AML-193 (cell line): ENCODE measurements at places on chromosomes 11 and 22.
A peak's percentile ranks its signal among the peaks of the same experiment; 100 is the strongest.

DNA sequence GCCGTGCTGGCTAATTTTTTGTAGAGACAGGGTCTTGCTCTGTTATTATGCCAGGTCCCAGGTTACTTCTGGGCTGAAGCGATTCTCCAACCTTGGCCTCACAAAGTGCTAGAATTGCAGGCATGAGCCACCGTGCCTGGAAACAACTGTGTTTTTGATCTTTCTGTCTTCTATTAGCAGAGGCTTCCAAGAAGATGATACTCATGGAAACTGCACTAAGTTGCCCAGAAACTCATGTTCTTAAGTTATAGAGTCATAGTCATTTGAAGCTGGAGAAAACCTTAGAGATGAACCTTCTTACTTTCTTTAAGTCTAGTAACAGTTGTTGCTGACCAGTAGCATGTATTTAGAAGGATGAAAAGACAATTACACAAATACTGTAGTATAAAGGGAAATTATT is 37.1 kb upstream of the HSPA8 start:
- DNase-seq, result no peak

DNA sequence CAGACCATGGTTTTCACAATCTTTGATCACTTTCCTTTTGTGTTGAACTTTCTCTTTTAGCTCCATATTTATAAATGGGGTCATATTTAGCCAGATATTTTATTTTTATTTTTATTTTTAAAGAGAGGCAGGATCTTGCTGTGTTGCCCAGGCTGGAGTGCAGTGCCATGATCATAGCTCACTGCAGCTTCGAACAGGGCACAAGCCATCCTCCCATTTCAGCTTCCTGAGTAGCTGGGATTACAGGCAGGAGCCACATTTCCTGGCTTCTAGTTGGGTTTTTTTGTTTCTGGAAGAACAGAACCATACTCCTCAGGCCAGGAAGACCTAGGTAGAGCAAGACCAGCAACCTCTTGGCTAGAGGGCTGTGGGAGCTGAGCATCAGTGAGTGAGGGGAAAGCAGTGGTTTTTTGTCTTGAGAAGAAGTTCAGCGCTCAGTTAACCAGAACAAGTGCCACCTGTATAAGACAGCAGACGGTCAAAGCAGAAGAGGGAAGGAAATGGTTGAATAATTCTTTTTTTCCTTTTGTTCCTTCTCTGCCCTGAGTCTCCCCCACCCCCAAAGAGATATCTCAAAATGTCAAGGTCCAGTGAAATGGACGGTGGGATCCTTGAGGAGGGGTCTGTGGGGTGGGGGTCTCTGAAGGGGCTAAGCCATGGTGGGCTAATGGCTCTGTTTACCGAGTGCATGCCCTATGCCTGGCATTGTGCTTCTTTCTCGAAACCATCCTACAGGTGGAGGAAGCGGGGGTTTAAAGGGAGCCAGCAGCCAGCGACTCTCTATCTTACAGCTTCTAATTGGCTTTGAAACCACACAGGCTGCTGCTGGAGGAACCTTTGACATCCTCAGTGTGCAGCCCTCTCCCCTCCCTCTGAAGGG is 63.0 kb downstream of the PTPRJ start:
- no peak for DNase-seq

DNA sequence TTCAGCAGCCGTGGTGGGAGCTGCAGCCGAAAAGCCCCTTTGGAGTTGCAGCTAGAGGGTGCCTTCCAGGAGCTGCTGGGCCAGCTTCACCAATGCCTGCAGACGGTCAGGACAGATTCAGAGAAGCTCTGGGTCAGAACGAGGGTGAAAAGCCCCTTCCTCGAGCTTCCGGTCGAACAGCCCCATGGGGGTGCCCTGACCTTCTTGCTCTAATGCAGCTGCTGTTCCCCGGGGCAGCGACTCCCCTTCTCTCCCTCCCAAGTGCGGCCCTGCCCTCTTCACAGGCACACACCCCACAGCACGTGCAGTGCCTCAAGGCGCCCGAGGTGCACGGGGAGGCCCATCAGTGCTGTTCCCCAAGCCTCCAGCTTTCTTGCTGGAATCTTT is 9.6 kb upstream of the IFITM3 start:
- no peak for DNase-seq

DNA sequence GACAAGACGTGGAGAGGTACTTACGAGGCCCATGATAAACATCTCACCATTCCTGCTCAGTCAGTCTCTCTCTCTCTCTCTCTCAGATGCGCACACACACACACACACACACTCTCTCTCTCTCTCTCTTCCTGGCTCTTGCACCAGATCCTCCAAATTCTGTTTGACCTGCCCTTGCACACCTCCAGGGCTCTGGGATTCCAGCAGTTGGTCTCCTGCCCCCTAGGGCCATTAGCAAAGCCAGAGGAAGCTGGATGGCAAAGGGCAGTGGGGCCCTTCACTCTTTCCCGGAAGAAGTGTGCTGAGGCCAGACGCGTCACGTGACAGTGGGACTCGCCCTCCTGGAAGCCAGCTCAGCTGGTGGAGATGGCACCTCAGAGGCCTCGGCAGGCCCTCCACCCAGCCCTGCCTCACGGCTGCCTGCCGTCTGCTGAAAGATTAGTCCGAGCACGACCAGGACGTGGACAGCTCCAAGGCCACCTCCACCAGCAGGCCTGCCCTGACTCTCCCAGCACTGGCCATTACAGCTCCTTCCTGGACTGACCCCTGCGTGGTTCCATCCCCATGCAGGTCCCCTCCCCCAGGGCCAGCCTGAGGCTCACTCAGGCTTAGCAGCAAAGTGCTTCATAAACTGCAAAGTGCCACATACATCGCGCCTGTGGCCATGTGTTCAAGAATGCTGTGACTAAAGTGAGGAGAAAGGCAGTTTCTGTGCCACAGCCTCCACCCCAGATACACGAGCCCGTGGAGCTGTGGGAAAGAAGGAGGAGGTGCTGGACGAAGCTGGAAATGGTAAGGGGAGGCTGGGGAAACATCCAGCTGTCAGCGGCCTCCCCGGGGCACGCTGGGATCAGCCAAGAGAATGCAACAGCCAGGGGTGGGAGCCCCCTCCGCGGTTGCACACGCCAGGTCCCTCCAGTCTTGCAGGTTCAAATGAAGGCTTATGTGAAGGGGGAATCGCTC is 3.7 kb downstream of the PDGFB start:
- no peak for DNase-seq

- DNase-seq, result no peak
Measured at GRCh38 chr11:111378861-111379601, at the start of gene POU2AF1. Gene POU2AF1, minus strand, starts transcription at chr11:111379275. Its CDS starts 98 bp downstream, at chr11:111379177.

DNA sequence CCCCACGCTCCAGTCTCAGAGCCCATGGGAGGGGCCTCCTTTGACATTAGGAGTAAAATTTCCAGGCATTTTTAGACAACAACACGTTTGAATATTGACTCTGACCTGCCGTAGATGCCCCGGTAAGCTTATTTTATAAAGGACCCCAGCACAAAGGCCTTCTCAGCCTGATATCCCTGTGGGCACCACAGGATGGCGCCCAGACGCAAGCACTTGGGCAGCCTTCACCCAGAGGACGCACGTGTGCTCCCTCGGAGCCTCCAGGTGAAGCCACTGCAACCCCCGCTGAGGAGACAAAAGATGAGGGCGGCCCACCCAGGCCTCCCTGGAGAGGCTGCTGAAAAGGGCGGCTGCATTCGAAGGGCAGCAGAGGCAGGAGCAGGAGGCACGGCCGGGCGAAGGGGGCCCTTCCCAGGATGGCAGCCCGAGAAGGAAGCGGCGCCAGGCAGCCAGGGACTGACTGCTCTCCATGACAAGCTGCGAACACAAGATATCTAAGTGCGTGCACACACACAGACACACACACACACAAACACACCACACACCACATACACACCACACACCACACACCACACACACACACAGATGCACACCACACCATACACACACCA is 15.2 kb upstream of the TH start:
- DNase-seq, result peak; percentile 9

DNA sequence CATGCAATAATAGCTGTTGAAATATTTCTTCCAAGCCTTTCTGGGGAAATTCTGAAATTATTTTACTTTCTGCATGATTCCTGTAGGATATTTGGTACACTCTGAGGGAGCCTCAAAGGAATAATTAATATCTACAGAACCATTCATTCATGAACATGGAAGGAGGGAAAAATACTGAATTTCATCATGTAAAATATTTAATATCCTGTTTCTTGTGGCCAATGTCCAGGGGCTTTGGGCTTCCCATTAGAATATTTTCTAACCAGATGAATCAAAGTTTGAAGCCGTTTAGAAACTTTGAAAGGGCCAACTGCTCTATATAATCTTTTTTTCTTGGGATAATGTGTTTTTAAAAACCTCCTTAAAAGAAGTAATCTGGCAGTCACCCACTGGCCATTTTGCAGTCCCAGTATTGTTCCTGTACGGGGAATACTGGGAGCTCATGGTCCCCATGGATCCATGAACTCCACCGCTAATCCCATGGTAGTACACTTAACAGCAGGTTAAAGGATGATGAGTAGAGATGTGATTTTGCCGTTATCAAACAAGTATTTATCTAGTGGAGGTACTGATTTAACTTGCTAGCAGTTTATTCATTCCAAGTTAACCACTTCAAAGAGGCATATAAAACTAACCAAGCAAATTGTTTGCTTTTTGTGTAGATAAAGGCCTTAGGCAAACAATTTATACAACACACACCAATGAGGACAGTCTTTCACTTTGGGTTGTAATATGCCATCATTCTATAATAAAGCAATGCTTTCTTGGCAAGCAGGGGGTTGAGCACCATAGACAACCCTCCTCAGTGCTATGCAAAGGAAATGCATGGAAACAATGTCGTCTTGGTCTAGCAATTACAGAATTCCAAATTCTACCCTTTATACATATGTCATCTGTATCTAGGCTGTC is 34.5 kb upstream of the BLID start:
- no peak for DNase-seq

DNA sequence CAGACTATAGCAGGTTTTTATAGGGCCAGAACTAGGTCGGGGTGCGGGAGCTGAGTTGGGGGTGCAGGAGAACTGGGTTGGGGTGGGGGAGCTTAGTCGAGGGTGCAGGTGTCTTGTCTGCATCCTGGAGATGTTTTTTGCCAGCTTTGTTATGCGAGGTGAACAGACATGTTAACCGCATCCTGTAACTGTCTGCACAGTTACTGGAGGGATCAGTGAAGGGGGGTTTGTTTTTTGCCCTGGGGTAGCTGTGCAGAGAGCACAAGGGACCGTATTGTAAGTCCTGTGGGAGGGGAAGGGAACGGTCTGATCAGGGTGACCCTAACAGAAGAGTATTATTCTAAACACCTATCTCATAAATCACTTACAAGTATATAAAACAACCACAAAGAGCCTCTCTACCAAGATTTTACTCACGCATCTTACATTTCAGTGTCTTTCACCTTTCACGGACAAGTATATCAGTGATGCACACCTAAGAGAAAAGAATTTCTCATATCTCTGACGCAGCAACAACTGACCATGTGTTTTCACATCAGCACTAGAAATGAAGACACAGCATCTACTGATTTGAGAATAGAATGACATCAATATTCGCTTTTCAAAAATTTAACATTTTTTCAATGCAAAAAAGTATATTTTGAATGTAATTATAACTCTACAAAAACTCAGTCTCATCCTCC is 20.8 kb downstream of the ZNF195 start:
- DNase-seq, result no peak

DNA sequence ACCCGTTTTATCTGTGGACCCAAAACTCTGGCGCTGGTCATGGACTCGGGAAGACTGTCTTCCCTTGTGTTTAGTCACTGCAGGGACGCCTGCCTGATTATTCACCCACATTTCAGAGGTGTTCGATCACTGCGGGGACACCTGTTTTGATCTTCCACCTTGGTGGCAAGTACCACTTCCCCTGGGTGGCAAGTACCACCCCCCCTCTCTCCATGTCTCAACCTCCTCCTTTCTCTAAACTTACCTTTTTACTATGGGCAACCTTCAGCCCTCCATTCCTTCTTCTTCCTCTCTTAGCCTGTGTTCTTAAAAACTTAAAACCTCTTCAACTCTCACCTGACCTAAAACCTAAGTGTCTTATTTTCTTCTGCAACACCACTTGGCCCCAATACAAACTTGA is 1.9 kb upstream of the NDUFC2 start:
- no peak for DNase-seq

DNA sequence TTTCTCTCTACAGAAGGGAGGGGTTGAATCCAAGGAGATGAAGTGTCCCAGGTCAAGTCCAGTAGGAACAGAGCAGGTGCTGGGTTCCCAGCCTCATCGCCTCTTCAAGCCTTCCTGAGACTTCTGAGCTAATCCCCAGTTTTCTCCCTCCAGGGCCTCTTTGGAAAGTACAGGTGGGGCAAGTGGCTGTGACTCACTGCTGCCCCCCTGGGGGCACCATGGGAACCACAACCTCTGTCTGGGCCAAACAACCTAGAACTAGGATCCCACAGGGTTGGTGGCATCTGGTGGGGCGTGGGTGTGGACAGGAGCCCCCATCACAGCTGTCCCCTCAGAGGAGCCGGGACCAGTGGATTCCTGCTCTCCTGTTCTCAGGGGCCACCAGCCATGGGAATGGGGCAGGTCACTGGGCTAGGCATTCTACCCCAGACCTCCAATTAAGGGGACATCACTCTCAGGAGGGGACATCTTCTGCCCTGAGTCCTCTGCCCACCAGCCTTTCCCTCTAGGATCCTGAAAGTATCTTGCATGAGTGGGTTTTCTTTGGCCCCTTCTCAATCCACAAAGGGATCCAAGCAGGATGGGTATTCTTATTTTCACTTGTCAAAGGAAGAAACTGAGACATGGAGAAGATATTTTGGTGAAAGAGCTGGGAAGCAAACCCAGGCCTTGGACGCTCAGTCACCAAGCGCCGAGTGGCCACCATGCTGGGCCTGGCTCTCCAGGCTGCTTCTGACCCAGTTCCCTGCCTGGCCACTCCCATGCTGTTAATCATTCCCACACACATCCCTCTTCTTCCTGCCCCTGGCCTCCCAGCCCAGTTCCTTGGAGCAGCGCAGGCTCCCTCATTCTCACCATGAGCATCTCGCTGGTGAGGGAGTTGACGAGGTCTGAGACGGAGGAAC is 23.8 kb downstream of the LRRC10B start:
- peak; percentile 22 for DNase-seq

GRCh38 chr11:65132988-65133700 is 1.2 kb downstream of the SYVN1 start:
- peak; percentile 8 for DNase-seq

DNA sequence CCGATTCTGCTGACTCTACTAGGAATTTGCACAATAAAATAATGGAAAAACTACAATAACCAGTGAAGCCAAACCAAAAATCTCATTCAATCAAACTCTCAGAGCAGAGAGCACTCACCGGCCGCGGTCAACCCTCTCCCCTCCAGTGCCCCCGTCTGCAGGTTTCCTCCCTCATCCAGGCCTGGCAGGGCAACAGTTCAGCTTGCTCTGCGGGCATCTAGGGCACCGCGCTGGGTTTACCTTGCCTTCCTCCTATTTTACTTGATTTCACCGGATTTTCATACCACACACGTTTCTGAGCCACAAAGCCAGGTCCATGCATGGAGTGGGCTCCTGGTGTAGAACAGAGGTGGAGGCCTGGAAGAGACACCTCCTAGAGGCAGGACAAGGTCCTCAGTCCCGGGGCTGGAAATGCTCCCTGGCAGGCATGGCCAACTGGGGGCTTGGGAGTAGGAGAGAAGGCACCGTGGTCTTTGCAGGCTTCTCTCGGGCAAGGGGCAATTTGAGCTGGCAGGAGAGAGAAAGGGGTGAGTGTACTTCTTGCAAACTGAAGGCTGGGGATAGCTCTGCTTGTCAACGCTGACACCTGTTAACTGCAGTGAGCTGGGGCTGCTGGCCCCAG is 938.4 kb downstream of the BRD1 start:
- DNase-seq, result no peak
